Panc1 (cell line): ENCODE measurements at places on chromosomes 3 and 15. TPM values are rescaled to one million over a fixed set of nuclear protein-coding genes. Genes with fewer than 3 reads are reported as not detected.

- no peak overlapping the region for H3K27ac ChIP-seq
- no peaks in the 10 kb centered on the region for H3K4me1 ChIP-seq
- no peaks in the 10 kb centered on the region for H3K36me3 ChIP-seq
- H3K27me3 ChIP-seq, result no peaks in the 10 kb centered on the region
- peak; percentile 13 for DNase-seq
Observed at GRCh38 chr3:151379083-151379734, 5.3 kb downstream of the P2RY12 start.

GRCh38 chr15:35768949-35769348 is 223.0 kb upstream of the DPH6 start:
- no peak overlapping the region for H3K4me3 ChIP-seq
- H3K36me3 ChIP-seq, result no peaks in the 10 kb centered on the region
- no peak overlapping the region for H3K27ac ChIP-seq
- no peaks in the 10 kb centered on the region for H3K4me1 ChIP-seq
- DNase-seq, result no peak

- no peaks in the 10 kb centered on the region for H3K27me3 ChIP-seq
- DNase-seq, result no peak
- no peak overlapping the region for H3K27ac ChIP-seq
- no peaks in the 10 kb centered on the region for H3K4me1 ChIP-seq
- H3K36me3 ChIP-seq, result no peaks in the 10 kb centered on the region
Observed at GRCh38 chr3:160286231-160286630, 61.0 kb downstream of the C3orf80 start.

- H3K4me1 ChIP-seq, result peaks cover 31% of the 10 kb centered on the region
- no peak overlapping the region for H3K27ac ChIP-seq
- H3K4me3 ChIP-seq, result no peak overlapping the region
- H3K27me3 ChIP-seq, result no peaks in the 10 kb centered on the region
- DNase-seq, result no peak
Observed at GRCh38 chr3:191380001-191380400, 49.7 kb upstream of the UTS2B start.

Gene WNT5A
- total RNA-seq, result 0.54 TPM

Gene OXSM
- total RNA-seq, result 0.28 TPM
